Cerebellum (tissue), 4 donors: ENCODE measurements at places on chromosomes 5 and 9. TPM values are rescaled to one million over a fixed set of nuclear protein-coding genes. Genes with fewer than 3 reads are reported as not detected.

Gene C5orf58
- not detected for total RNA-seq

Gene SELENOP
- 82.0 TPM for total RNA-seq

Gene BHMT2
- total RNA-seq: 0.82 TPM

DNA sequence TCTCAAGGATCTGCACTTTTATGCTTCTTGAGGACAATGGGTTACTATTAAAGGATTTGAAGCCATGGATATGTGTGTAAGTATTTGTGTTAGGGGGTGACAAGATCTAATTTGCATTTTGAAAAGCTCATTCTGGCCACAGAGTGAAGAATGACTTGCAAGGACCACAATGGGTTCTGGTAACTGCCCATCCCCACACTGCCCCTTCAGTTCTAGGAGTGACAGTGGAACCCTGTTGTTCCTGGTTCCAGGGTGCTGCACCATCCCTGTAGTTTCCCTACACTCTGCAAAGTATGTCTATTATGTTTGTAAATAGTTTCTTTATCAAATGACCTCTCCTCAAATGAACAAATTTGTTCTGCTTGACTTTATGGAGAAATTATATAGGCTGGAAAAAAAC lies 9.7 kb upstream of the SPRY4 start:
- DNase-seq: no peak

GRCh38 chr5:67350185-67350584 lies 153.6 kb upstream of the CD180 start:
- no peak for DNase-seq
